Stimulated activated CD4-positive, alpha-beta T cell treated with anti-CD3 and anti-CD28 coated beads, Interleukin-1b, Interleukin-23, amount 100 ng/mL, for 1 hour (primary cell): ENCODE measurements at places on chromosomes 2 and 18.

- no peak for DNase-seq
These were observed 19.1 kb upstream of the IL18R1 start for GRCh38 chr2:102336502-102336945.

DNA sequence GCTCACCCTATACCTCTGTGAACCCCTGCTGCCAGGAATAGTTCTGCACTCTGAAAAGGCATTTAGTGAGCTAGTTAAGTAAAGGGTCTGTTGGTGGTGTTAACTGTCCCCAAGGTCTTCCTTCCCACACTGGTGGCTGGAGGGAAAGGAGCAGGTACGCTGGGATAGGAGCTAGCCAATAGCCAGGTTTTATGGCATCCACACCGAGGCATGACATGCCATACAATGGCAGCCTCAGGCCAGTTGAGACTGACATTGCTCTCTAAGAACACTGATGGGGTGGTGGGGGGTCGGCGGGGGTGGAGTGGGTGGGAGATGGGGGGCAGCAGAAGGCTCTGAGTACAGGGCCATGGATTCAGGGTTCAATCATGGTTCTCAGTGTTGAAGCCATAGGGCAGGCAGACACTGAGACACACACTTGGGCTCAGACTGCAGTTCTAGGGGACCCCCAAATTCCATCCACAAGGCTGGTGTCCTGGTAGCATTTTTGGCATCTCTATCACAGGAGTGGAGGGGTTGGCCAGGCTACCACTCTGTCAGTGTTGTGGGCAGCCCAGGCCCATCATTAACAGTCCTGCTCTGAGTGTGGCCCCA, 136.0 kb downstream of the CTIF start:
- DNase-seq, result no peak

DNA sequence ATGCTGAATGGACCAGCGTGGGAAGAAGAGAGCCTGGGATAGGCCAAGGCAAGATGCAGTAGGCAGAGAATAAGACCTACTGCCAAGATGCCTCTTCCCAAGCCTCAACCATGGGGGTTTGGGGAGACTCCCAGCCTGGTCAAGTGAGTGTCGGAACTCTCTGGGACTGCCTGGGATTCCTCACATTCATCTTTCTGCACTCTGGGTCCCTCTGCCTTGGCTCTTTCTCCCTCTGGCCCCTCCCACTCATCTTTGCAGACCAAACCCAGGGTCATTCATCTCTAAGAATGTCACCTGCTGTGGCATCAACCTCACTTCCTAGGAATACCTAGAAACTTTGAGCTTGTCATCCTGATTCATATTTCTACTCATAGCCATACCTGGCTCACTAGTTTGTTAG, 211.3 kb upstream of the HNRNPA3 start:
- no peak for DNase-seq

DNA sequence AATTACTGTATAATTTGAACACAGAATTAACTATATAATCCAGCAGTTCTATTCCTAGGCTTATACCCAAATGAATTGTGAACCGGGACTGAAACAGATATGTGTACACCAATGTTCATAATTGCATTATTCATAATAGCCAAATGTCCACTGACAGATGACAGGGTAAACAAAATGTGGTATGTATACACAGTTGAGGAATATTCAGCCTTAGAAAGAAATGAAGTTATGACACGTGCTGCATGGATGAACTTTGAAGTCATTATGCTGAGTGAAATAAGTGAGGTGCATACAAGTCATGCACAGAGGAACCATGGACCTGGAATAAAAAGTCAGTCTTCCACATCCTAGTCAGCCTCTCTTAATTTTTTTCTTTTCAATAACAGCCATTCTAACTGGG, 91.9 kb downstream of the SH3RF3 start:
- no peak for DNase-seq

- no peak for DNase-seq
These were observed 182.6 kb upstream of the CHAC2 start for GRCh38 chr2:53584986-53585385.

- no peak for DNase-seq
These were observed 3.0 kb downstream of the LYG1 start for GRCh38 chr2:99297994-99298393.

GRCh38 chr2:170928036-170928823, 823 bp upstream of the GORASP2 start:
- DNase-seq, result no peak

DNA sequence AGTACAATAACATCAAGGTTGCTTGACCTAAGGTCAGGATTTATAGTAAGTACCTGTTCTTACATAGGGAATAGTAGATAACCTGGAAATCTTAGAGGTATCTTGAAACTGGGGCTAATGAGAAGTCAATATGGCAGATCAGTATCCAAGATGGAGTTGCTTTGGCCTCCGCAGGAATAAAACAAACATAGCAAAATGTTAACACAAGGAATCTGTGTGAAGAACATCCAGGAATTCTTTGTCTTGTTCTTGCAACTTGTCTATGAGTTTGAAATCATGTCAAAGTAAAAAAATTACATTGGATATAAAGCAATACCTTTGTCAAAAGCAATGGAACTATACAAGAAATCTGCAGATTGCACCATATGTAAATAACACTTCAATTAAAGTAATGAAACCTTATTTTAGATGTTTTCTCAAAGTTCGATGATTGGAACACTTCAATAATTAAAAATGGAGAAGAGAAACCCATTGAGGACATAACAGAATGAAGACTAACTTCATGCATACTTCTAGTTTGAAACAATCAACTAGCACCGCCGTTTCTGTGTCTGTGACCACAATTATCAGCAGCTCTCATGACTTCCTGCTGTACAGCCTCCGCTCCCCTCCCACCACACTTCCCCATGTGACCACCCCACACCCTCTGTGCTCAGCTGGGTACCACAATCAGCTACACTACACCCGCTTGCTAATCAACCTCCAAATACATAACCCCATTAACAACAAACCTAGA, 27.6 kb downstream of the C2orf76 start:
- no peak for DNase-seq

DNA sequence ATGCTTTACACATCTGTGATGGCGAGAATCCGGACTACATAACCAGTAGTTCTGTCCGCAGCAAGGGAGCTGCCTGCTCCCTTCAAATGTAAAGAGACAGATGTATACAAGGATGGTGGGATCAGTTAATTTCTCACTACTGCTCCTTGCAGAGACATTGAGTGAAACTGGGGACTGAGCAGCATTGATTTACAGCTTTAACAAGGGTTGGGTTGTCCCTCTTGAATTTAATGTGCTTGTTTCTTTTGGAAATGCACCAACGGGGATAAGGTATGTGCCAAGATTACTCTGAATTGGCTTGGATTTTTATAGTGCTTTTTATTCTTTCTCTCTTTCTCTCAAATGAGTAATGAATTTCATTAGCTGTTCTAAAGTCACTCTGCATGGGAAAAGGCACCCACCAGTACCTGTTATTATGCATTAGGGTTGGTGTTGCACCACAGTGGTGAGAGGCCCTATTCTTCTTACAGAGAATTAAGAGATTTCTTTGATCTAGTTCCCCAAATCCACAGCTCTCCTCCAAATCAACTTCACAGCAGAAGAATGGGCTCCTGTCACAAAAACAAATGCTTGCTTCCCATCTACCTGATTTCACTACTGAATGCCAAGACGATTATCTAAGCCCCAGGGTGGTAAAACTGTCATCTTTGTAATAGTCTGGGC, 107.6 kb downstream of the DOCK10 start:
- DNase-seq, result no peak

DNA sequence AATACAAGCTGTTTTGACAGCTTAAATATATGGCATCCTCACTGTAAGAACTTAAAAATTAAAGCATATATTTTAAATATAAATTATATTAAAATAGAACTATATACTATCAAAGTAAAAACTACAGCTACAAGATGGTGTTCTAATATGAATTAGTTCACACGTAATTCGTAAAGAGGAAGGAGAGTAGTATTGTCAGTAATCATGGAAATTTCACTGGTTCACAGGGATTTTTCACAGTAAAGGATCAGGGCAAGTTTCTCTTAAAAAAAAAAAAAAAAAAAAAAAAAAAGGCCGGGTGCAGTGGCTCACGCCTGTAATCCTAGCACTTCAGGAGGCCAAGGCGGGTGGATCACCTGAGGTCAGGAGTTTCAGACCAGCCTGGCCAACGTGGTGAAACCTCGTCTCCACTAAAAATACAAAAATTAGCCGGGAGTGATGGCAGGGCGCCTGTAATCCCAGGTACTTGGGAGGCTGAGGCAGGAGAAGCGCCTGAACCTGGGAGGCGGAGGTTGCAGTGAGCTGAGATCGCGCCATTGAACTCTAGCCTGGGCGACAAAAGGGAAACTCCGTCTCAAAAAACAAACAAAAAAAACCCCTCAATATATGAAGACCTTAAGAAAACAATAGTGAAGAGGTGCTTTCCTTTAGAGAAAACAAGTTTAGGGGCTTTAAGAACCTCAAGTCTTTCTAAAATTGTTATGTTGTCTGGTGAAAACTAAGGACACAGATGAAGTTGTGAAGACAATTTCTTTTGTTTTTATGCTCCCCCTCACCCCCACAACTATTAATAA, 32.5 kb downstream of the PNO1 start:
- DNase-seq, result no peak

DNA sequence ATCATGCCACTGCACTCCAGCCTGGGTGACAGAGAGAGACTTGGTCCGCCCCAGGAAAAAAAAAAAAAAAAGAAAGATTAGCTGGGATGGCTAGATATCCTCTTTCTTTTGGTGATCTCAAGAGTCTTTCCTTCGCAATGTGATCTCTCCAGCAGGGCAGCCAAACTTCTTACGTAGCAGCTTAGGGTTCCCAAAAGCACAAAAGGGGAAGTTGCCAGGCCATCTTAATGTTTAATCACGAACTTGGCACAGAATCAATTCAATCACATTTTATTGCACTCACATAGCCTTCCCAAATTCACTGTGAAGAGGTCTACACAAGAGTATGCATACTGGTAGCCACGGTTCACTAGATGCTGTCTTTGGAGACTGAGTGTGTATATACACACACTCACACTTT, 53.1 kb downstream of the VIL1 start:
- DNase-seq, result no peak

GRCh38 chr2:42147641-42148274, 21.4 kb upstream of the EML4 start:
- DNase-seq, result no peak

DNA sequence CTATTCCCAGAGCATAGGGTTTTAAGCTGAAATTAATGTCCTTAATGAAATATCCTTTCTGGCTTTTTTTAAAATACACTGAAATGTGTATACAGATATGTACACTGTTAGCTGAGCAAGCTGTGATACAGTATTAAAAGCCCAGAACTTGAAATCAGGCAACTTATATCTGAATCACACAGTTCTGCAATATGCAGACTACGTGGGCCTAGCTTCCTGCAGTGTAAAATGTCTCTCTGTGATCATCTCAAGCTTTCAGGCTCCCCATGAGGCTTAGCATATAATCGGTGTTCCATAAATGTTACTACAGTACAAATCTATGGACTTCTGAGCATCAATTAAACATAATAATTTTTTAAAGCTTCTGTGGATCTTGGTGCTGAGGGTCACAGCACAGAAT, 8.2 kb downstream of the FBXO15 start:
- no peak for DNase-seq
